ENCODE measurements at places on chromosomes 2 and 18.

DNA sequence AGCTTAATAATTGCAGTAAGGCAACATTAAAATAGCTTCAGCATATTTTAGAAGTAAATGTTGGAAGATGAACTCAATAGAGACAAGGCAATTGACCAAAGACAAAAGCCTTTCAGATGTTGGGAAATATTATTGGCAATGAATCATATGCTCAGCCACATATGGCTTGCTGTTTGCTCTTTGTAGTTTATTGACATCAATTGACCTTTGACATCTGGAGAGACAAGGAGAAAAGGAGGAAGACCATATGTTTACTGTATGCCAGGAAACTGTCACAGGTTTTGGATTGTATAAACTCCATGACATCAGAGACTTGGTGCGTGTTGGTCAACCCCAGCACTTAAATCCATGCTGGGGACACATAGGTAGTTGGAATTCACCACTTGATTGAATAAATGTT lies 60.6 kb upstream of the SLC16A14 start:
- H3K36me3 ChIP-seq, result no peaks in the 10 kb centered on the region
- no peak overlapping the region for H3K27ac ChIP-seq
- DNase-seq, result no peak
- H3K27me3 ChIP-seq, result peaks cover 11% of the 10 kb centered on the region
- no peaks in the 10 kb centered on the region for H3K4me1 ChIP-seq

- peaks cover 10% of the 10 kb centered on the region for H3K36me3 ChIP-seq
- no peak overlapping the region for H3K4me3 ChIP-seq
- peak overlapping the region; percentile 39 for H3K27ac ChIP-seq
- H3K27me3 ChIP-seq, result no peaks in the 10 kb centered on the region
- DNase-seq, result no peak
Observed at GRCh38 chr2:129821445-129821844, 158.0 kb upstream of the RAB6C start.

GRCh38 chr2:45925636-45926366 lies 274.3 kb downstream of the PRKCE start:
- no peak for DNase-seq
- peaks cover 18% of the 10 kb centered on the region for H3K4me1 ChIP-seq
- H3K36me3 ChIP-seq, result no peaks in the 10 kb centered on the region
- H3K4me3 ChIP-seq, result no peak overlapping the region
- H3K27ac ChIP-seq, result no peak overlapping the region

DNA sequence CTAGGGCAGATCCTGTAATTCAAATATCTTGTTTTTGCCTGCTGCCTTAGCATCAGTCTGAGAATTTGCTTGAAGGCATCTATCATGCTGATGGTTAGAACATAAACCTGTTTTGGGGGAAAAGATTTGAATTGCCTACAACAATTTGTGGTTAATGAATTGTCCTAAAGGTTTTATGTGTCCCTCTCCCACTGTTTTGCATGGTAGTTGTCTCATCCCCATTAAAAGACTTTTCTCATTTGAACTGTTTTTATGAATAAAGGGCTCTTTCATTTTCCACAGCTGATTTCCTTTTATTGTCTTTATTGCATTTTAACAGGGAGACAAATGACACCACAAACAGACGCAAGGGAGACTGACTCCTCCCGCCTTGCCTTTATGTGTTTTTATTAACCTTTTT lies 275.6 kb downstream of the PIK3C3 start:
- peaks cover 5% of the 10 kb centered on the region for H3K4me1 ChIP-seq
- no peak overlapping the region for H3K4me3 ChIP-seq
- no peaks in the 10 kb centered on the region for H3K27me3 ChIP-seq
- H3K27ac ChIP-seq, result no peak overlapping the region

DNA sequence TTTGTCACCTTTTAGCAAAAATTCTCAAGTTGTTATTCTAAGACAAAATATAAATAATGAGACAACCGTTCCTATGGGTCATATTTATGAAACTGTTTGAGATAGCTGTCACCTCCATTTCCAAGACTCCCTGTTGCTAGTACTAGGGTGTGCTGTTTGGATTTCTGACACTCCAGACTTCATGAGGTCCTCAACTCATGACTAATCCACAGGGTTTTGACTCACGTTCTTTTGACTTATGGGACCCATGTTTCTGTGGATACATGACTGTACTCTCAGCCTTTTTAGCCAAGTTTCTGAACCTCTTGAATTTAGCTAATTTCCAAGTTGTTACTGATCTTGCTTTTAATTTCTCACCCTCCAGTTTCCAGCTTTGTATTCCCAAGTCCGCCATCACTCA lies 178.7 kb upstream of the FAM98A start:
- H3K4me1 ChIP-seq, result no peaks in the 10 kb centered on the region
- no peak for DNase-seq
- H3K4me3 ChIP-seq, result no peak overlapping the region
- H3K27me3 ChIP-seq, result no peaks in the 10 kb centered on the region

DNA sequence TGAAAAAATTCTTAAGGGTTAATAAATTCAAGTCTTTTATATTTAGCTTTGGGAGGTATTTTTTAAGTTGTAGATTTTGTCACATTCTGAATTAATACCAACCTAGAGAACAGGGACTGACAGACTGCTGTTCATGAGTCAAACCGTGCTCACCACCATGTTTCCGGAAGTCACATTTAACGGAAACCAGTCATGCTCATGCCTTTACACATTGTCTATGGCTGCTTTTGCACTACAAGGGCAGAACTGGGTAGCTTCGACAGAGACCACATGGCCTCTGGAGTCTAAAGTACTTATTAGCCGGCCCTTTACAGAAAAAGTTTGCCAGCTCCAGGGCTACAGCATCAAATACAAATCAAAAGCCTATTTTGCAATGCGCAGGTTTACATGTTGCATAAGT lies 33.3 kb downstream of the LONRF2 start:
- no peaks in the 10 kb centered on the region for H3K27me3 ChIP-seq
- no peak for DNase-seq
- H3K27ac ChIP-seq, result no peak overlapping the region
- H3K4me3 ChIP-seq, result no peak overlapping the region
- peaks cover 13% of the 10 kb centered on the region for H3K36me3 ChIP-seq
- H3K4me1 ChIP-seq, result peaks cover 16% of the 10 kb centered on the region

DNA sequence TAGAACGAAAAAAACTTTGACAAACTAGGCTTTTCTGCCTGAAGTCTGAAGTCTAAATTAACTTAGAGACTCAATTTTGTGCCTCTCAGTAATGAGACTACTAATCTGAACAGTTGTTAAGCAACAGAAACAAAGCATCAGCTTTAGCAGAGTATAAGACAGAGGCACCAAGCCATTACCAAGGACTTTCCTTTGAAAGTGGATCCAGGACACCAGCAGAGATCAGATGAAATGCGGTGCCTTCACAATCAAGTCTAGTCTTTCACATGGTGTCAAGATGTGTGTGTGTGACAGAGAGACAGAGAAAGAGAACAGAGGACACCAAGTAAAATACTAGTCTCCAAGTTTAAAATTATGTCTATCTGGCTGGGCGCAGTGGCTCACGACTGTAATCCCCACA lies 1502.9 kb downstream of the LRP1B start:
- peaks cover 1% of the 10 kb centered on the region for H3K27me3 ChIP-seq
- no peaks in the 10 kb centered on the region for H3K36me3 ChIP-seq
- no peak overlapping the region for H3K4me3 ChIP-seq
- no peaks in the 10 kb centered on the region for H3K4me1 ChIP-seq
- DNase-seq, result no peak
- H3K27ac ChIP-seq, result no peak overlapping the region

GRCh38 chr2:137870682-137871081 lies 93.6 kb upstream of the HNMT start:
- H3K36me3 ChIP-seq, result no peaks in the 10 kb centered on the region
- DNase-seq, result no peak
- H3K27ac ChIP-seq, result no peak overlapping the region

GRCh38 chr2:102187496-102188150 lies 800 bp downstream of the IL1RL2 start:
- H3K27ac ChIP-seq, result no peak overlapping the region
- peaks cover 35% of the 10 kb centered on the region for H3K27me3 ChIP-seq
- DNase-seq, result no peak
- peaks cover 4% of the 10 kb centered on the region for H3K4me1 ChIP-seq

DNA sequence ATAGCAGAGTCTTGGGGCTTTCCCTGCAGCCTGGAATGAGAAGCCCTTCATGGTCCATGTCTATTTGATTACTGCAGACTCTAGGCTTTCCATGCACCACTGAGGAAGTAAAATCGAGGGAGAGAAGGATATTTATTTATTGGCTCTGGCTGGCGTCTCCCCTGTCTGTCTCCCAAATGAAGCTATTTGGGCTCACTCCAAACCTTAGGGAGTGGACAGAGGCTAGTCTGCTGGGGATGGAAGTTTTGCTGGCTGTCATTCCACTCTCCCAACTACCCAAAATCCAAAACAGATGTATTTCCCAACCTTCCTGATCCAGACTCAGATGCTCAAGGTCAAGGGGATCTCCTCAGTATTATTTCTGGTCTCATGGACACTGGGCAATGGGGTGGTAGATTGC lies 33.7 kb downstream of the TMEM17 start:
- no peaks in the 10 kb centered on the region for H3K36me3 ChIP-seq
- peaks cover 55% of the 10 kb centered on the region for H3K4me1 ChIP-seq
- no peaks in the 10 kb centered on the region for H3K27me3 ChIP-seq
- no peak overlapping the region for H3K27ac ChIP-seq
- DNase-seq, result no peak
- H3K4me3 ChIP-seq, result no peak overlapping the region

DNA sequence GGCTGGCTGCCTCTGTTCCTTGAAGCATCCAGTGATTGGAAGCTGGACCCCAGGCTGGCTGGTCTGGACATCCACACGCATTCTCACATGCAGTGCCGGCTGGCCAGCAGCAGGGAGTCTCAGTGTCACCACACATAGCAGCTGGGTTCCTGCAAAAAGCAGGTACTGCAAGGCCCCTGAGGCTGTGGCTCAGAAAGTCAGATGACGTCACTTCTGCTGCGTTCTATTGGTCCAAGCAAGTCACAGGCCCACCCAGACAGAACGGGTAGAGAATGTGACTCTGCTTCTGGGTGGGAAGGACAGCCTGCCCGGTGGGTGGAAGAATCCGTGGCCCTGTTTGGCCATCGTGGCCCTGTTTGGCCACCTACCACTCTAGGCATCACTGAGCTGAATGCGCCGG lies 51.3 kb upstream of the SPP2 start:
- DNase-seq, result no peak
- H3K36me3 ChIP-seq, result no peaks in the 10 kb centered on the region
- no peak overlapping the region for H3K27ac ChIP-seq
- peaks cover 3% of the 10 kb centered on the region for H3K4me1 ChIP-seq

- no peaks in the 10 kb centered on the region for H3K4me1 ChIP-seq
- H3K36me3 ChIP-seq, result no peaks in the 10 kb centered on the region
- no peaks in the 10 kb centered on the region for H3K27me3 ChIP-seq
- no peak overlapping the region for H3K4me3 ChIP-seq
Observed at GRCh38 chr18:39872651-39873050, 2082.4 kb upstream of the PIK3C3 start.

- no peak overlapping the region for H3K4me3 ChIP-seq
- DNase-seq, result no peak
- H3K27ac ChIP-seq, result no peak overlapping the region
Observed at GRCh38 chr2:238120463-238121298, 17.8 kb upstream of the KLHL30 start.

GRCh38 chr18:57881818-57882413 lies 78.8 kb upstream of the ATP8B1 start:
- H3K27ac ChIP-seq, result no peak overlapping the region
- DNase-seq, result peak; percentile 69
- no peaks in the 10 kb centered on the region for H3K27me3 ChIP-seq
- H3K4me3 ChIP-seq, result no peak overlapping the region
- H3K4me1 ChIP-seq, result no peaks in the 10 kb centered on the region

DNA sequence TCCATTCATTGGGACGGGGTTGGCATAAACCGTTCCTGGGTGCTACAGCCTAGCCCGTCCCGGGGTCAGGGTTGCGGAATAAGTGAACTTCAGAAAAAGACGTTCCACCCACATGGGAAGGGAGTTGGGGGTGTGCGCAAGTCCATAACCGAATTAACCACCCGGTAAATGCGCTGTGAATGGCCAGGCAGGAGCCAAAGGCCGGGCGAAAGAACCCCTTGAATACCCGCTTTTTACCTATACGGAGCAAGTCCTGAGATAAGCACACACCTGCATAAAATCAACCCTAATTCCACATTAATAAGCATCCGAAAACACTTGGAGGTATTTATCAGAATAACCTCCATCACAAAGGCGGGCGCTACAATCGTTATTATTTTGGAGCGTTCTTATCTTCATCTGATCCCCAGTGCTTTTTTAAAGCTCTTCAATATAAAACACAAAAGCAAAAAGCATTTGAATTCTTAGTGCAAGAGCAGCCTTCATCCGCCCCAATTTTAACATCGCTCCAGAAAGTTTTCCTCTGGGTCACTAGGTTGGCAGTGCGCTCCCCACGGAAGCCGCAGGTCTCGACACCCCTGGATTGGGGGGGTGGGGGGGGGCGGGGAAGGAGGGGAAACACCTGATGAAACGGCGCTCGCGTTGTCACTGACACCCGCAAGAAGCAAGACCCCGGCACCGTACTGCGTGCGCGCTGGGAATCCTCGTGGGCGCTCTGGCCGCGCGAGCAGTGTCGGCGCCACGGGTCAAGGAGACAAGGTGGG lies 1.2 kb downstream of the SATB2 start:
- DNase-seq, result no peak
- peak overlapping the region; percentile 69 for H3K4me3 ChIP-seq
- no peak overlapping the region for H3K27ac ChIP-seq
- H3K36me3 ChIP-seq, result no peaks in the 10 kb centered on the region

DNA sequence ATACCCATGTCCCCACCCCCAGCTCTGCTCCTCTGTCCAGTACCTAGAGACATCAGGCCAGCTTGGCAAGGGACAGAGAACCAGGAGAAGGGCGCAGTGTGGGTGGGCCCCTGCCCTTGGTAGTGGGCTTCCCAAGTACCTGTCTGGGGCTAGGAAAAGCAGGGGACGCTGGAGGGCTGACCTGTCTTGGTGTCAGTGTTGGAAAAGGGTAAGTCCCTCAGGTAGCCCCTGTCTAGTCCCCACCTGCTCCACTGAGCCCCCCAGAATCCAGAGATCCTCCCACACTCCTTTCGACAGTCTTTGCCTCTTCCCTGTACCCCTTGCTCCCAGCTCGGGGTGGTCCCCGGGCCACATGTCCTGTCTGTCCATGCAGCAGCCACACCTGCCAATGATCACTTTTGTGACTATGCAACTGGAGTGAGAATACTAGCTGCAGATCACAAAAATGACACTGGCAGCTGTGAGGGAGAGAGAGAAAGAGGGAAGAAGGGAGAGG lies 14.6 kb downstream of the DNAJB2 start:
- peak overlapping the region; percentile 68 for H3K27ac ChIP-seq
- no peaks in the 10 kb centered on the region for H3K36me3 ChIP-seq
- peak; percentile 33 for DNase-seq
- H3K27me3 ChIP-seq, result peaks cover 23% of the 10 kb centered on the region
- peaks cover 9% of the 10 kb centered on the region for H3K4me1 ChIP-seq
- peak overlapping the region; percentile 72 for H3K4me3 ChIP-seq

DNA sequence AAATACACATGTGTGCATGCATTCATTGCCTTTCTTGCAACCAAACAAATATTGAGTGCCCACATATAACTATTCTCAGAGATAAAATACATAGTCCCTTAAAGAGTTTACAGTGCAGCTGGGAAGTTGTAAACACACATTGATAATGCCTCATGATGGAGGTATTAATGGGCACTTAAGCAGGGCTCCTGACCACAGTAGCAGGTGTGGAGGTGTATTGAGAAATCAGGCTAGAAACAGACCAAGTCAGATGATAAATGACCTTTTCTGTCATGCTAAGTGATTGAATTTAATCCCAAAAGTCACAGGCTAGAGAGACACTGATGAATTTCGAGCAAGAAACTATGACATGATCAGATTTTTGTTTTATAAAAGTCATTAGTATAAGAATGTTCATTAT lies 157.7 kb downstream of the ZNF385B start:
- H3K27me3 ChIP-seq, result no peaks in the 10 kb centered on the region
- H3K27ac ChIP-seq, result no peak overlapping the region
- no peak overlapping the region for H3K4me3 ChIP-seq
- H3K4me1 ChIP-seq, result peaks cover 5% of the 10 kb centered on the region

All from mesothelial cell of epicardium (in vitro differentiated cells).